ENCODE measurements at places on chromosomes 1 and 21.

DNA sequence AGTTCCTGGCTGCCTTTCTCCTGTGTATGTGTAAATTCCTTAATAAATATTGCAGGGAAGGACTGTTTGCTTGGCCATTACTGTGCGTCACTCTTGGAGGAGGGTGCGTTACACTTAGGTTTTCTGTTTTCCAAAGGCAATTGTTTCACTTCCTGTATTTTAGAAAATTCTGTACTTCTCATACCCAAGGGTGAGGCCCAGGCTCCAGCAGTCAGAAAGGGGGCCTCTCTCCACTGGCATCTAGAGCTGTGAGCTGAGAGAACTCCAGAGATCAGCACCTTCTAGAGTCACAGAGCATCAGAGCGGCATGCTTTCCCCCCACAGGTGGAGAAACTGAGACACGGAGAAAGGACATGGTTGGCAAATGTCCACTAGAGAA lies 27.0 kb upstream of the ZFP69B start:
- no peak for DNase-seq

DNA sequence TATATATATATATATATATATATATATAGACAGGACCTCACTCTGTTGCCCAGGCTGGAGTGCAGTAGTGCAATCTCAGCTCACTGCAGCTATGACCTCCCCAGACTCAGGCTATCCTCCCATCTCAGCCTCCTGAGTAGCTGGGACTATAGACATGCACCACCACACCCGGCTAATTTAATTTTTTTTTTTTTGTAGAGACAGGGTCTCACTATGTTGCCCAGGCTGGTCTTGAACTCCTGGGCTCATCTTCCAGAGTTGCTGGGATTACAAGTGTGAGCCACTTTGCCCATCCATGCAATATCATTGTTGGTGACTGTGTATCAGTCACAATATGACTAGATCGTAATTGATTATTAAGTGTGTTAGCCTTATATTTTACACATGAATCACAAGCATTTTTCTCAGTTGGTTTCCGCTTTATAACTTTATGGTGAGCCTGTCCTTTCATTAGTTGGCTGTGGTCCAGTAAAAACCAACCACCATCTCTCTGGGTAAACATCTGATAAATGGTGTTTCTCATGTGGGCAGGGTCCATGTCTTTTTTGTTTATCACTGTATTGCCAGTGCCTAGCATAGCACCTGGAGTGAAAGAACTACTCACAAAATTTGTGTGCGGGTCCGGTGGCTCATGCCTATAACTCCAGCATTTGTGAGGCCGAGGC lies 63.6 kb downstream of the MYOM3 start:
- no peak for DNase-seq

- no peak for DNase-seq
These were observed 89.8 kb downstream of the OLFML2B start for GRCh38 chr1:161933592-161934588.

- no peak for DNase-seq
These were observed 94.1 kb upstream of the PDE4B start for GRCh38 chr1:65698590-65698989.

DNA sequence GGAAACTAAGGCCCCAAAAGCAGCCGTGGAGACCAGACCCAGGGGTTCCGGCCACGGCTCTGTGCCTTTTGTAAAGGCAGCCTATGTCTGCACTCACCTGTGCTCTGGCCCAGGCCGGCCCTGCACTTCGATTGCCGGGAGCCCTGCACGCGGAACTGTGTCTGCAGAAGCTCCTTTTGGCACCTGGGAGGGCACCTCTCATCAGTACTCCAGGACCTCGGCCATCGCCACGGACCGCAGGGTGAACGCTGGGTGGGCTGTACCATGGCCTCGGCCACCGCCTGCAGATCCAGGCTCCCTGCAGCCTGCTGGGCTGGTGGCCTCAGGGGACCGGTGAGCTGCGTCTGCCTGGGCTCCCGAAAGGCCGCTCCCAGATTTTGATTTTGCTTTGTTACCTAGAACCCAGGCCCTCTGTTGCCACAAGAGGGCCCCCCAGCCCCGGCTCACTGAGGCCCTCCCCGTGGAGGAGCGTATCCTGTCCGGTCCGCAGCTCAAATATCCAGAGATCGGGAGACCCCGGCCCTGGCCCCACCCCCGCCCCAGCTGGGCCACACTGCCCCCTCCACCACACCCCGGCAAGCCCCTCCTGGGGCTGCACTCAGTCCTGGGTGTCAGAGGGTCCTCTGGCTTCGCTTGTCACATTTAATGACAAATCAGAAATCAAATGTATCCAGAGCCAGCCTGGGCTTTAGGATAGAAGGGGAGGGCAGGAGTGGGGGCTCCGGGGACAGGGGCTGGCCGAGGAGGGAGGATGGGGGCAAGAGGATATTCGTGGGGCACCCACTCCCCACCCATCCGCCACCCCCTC lies 60.2 kb upstream of the PDE9A start:
- peak; percentile 40 for DNase-seq

- DNase-seq: no peak
These were observed 41.7 kb downstream of the PKNOX1 start for GRCh38 chr21:43015906-43016540.

DNA sequence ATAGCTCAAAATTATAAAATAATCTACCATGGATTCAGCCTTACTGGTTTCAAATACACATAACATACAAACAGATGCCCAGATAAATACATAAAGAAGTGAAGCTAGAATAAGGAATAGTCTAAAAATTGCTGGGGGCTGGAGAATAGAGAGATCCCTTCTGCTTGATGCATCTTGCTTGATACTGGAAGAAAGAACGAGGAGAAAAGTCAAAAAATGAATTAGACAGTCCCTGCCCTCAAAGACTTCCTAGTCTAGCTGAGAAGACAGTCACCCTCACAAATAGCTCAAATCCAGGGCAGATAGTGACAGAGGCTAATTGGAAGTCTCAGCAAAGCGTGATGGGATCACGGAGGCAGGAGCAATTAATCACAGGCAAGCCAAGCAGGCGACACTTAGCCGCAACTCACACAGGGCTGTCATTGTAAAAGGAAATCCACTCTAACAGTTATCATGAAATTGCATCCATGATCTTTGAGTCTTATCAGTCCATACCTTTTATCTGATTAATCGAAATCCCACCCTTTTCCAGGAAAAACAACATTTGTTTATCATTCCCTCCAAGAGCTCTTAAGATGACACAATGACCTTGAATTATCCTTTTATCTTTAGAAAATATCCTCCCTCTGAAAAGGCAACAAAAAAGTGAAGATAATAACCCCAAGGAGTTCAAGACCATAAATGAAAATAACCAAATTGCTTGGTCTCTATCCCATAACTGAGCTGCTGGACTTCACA lies 59.7 kb upstream of the TIAM1 start:
- no peak for DNase-seq

DNA sequence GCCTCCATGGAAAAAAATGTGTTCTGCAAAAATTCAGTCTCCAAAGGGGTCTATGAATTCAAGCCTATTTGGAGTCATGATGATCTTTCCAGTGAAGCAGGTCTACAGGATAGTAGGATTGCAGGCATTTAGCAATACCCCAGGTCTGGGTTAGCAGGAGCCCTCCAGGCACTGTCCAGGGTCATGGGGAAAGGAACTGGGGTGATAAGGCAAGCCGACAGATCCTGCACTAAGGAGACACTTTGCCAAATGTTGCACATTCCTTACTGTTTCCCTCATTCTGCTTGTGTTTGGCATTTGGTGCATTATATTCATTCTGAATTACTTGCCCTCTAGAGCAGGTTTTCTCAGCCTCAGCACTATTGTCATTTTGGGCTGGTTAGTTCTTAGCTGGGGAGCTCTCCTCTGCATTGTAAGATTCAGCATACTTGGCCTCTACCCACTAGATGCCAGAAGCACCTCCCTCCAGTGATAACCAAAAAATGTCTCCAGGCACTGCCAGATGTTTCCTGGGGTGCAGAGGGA lies 333.3 kb upstream of the PLXNA2 start:
- no peak for DNase-seq

DNA sequence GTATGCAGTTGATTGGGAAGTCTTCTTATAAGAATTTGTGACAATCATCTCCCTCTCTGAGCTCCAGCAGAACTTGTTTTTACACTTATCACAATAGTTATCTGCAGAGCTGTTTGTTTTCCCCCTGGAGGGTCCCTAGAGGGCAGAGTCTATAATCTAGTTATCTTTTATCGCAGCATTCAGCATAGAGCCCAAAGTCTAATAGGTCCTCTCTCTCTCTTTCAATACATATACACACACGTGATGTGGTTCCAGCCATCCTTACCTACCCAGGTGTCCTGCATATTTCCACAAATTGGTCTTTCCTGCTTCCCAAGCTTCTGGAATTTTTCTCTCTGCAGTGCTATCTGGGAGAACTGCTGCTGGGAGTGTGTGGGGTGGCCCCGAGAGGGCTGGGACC lies 229.6 kb upstream of the KIAA0040 start:
- no peak for DNase-seq

DNA sequence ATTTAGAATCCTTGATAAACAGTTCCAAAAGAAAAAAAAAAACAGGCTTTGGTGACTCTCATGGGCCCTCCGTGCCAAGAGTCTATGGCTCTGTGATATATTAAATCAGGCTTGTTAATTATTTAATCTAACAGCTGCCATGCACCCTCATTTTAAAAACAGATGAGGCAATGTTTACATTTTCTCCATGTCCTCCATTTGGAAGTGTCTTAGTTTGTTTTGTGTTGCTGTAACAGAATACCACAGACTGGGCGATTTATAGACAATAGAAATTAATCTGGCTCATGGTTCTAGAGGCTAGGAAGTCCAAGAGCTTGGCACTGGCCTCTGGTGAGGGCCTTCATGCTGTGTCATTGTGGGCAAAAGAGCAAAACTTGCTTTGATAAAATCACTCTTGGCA lies 58.0 kb downstream of the B3GALT5 start:
- no peak for DNase-seq

DNA sequence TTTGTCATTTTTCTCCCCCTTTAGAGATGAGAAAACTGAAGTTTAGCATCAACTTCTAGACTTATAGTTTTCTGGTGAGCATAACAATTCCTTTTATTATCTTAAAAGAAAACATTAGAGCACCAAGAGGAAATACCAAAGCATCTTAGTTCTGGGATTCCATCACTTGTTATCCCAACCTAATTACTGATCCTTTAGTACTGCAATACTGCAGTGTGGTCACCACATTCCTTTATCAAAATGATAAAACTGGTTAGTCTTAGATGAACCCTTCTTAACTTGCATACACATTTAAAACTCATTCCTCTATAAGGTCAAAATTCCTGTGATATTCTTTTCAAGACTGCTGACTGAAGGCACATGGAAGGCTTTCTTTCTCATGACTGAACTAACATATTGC lies 23.1 kb downstream of the SOD1 start:
- no peak for DNase-seq

DNA sequence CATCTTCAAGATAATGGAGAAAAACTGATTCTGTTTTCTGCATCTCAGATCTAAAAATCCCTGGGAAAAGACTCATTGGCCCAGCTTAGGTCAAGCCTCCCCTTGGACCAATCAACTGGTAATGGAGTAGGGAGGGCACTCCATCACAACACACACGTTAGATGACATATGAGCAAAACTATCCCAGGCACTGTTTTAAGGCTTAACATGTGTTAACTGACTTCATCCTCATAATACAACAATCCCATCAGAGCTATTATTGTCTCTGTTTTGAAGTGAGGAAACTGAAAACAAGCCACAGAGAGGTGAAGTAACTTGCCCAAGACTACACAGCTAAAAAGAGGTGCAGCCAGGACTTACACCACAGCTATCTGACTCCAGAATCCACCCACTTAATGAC lies 14.7 kb upstream of the CITED4 start:
- DNase-seq: no peak

DNA sequence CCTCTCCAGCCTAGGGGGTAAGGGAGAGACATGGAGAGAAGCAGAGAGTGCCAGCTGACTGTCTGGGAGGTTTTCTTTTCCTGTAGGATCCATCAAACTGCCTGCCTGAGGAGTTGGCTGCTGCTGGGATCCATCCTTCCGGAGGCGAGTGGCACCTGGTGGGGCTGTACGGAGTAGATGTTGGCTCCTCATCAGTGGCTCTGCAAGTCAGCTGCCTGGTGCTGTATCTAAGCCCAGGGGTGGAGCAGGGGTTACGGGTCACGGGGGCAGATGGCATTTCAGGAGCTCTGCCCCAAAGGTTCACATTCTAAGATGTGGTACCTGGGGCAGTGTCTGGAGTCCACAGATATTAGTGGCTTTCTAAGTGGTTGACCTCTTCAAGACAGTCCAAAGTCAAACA lies 128.0 kb downstream of the ACTL8 start:
- no peak for DNase-seq

GRCh38 chr1:163436140-163436812 lies 114.5 kb downstream of the NUF2 start:
- DNase-seq: no peak

GRCh38 chr1:194809665-194810064 lies 1623.3 kb upstream of the B3GALT2 start:
- no peak for DNase-seq

DNA sequence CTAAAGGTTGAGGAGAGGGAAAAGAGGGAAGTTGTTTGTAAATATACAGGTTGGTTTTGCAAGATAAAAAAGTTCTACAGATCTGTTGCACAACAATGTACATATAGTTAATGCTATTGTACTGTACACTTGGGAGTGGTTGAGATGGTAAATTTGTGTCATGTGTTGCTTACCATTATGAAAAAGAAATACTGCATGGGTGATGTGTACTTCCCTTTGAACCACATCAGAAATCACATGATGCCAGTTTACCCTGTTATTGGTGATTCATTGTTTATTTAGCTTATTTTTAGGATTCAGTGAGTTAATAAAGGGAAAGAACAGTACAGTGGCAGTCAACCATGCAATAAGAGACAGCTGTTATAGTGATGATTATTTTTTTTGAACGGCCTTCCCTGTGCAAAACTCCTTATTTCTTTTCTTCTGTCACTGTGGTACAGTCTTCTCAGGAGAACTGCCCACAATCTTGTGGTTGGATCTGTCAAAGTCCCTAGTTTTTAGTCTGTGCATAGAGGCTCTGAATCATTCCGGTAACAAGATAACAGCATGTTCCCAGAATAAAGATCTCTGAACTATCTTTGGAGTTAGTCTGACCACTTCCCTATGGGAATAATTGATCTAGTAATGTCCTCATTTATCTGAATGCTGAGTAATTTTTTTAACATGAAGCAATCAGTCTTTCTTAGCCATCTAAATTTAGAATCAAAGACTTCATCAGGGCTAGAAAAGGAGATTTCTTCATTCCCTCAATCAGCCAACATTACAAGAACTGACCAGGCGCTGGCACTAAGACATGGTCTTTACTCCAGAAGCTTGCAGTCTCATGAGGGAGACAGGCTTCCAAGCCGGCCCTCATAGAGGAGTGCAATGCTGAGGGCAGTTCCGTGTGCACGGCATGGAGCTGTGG lies 84.2 kb downstream of the SH3GLB1 start:
- DNase-seq: no peak
